Hippocampal formation (tissue), 2 donors: ENCODE measurements at places on chromosomes 13 and 19.

- no peak for DNase-seq
Observed at GRCh38 chr19:1847684-1848398, 442 bp downstream of the REXO1 start.

DNA sequence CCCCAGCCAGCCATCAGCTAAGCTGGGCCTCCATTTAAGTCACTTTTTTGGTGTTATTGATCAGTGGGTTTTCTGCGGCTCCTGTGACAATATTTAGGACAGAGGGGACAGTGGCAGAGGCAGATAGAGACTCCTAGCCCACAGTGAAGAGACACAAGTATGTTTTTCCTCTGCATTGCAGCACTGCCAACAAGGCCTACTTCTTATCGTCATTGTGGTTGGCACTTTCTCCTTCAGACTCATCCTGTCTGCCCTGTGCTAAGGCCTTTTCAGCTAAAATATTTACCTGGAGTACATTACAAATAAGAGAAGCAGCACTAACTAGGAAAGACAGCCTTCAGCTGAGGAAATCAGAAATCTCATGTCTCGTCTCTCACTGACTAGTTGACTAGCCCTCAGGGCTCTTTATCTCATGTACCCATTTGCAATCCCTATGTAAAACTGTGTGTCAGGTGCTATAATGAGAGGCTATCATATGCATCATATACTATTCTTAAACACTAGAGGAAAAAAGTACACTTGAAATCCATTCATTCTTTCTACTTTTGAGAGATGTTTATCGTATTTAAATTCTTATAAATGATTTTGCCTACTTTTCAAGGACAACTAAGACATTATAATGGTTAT is 62.2 kb downstream of the ZAR1L start:
- DNase-seq = no peak

DNA sequence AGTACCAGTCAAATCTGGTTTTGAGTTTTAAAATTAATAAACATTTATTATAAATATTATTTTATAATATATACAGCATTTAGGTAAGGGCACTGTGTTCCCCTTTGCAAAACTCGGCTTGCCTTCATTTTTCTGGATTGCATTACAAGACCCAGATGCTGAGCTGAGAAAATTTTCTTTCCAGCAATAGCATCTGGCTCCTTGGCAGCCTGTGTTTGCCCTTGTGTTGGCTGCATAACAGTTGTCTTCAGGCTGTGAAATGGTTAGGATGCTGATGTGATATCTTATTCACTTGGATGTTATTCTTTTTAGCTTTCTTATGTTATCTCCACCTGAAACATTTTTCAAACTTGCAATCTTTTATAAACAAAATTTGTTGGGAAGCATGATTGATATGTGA is 784.4 kb downstream of the DACH1 start:
- no peak for DNase-seq

- peak; percentile 45 for DNase-seq
Observed at GRCh38 chr19:37902668-37903067, 3.7 kb downstream of the WDR87 start.
